ENCODE measurements at places on chromosomes 4 and X.

DNA sequence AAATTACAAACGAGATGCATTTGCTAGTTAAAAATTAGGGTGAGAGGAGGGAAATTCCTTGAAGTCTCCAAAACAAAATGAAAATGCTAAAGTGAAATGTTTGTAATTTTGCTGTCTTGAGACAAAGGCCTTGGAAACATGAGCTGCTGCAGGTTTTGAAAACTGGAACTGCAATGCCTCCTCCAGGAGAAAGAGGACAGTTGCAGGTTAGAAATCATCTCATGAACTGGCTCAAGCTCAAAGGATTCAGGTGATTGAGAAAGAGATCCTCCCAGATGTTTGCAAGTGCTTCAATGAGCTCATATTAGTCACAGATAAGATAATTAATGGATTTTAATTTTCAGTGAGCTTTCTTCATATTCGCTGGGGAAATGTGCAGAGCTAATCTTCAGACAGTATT is 32.4 kb downstream of the SMPX start:
- no peak for DNase-seq

DNA sequence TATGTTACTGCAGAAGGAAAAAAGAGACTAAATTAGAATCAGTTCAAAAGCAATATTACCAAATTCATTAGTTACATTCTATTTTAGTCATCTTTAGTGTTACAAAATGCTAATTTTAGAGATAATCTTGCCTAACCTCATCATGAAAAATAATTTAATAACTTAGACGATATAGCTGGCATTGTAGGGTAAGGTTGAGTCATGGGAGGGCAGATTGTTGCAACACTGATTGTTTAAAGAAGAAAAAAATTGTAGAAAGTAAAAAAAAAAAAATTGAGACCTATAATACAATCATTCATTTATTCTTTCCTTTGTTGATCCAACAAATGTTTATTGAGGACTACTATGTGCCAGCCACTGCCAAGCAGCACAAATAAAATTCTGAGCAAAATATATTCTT is 330.9 kb downstream of the GBA3 start:
- DNase-seq, result no peak

DNA sequence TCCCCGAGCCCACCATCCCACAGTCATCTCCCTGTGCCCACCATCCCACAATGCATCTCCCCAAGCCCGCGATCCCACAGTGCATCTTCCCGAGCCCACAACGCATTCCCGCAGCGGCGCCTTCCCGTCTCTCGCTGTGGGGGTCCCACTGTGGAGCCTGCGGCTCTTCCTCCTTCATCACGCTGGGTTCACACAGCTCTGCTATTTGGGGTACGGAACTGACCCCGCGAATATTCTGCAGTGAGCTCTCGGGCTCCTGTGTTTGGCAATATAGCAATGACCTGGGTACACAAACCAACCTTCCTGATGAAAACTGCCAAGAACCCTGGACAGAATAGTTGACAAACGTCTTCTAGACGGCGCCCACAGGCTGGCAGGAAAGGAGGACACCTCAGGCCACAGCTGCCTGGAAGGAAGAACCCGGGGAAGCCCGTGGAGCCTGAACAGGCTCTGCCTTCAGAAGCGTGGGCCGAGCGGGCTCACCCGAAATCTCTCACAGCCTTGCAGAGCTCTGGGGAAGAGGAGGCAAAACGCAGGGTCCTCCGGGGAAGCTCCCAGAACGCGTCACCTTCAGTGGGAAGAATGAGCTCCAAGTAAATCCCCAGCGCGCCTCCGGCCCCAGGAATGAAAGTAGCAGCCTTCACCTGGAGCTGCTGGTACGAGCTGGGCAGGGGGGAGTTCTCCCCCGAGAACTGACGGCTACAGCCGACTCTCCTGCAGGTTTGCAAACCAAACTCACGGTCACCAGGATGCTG is 22.9 kb downstream of the PPP2R3B start:
- no peak for DNase-seq

- no peak for DNase-seq
Measured at GRCh38 chr4:184805462-184806228, 20.1 kb downstream of the ACSL1 start.

- DNase-seq, result no peak
Measured at GRCh38 chr4:90845777-90846176, 718.6 kb downstream of the CCSER1 start.

- DNase-seq, result no peak
Measured at GRCh38 chr4:77028246-77028645, 47.5 kb downstream of the CCNI start.

DNA sequence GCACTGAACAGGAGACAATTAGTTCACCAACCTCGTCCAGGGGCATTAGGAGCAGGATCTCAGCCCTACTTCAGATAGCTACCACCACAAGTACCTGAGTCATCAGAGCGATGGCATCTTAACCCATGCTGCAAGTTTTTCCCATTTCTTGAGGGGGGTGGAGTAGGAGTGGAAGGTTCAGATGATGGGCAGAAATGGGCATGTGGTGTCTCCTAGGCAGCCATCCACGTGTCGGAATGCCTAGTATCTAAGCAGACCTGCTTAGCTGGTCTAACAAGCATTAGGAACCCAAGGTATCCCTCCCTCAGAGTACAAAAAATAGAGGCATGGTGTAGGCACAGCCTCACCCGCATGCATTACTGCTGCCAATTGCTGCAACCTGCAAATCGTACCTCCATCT is 159.1 kb upstream of the DGKK start:
- DNase-seq, result no peak

DNA sequence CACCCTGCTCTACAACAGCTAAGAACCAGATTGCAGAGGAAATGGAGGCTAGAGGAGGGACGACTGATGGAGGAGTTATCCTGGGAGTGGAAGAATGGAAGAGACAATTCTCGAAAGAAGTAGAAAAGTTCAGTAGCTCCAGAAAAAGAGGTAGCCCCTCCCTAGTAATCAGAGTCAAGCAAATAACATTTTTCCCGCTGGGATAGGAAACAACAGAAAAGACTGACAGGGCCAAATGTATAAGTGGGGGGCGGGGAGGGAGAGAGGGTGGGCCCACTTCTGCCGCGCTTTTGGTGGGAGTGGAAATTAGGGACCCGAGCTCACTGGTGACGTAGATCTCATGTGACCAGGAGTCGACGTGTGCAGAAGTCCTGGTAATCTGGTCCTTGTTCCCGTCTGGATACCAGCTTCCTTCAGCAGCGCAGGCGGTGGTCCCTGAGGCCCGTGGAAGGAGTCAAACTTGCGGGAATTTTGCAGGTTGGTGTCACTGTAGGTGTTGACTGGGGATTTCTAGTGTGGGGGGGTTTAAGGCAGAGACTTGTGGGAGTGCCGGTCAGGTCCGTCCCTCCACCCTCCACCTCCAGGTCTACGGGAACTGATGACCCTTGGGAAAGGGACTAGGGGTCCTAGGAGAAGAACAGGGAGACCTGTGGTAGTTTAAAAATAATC is at the start of gene TCEAL9:
Gene TCEAL9, plus strand, starts transcription at position 377 of the 669 bp plus-strand sequence. CDS start 1,179 bp downstream, outside the sequence.
- DNase-seq, result no peak

- DNase-seq, result no peak
Measured at GRCh38 chr4:179843370-179843769, 2399.8 kb upstream of the TENM3 start.

DNA sequence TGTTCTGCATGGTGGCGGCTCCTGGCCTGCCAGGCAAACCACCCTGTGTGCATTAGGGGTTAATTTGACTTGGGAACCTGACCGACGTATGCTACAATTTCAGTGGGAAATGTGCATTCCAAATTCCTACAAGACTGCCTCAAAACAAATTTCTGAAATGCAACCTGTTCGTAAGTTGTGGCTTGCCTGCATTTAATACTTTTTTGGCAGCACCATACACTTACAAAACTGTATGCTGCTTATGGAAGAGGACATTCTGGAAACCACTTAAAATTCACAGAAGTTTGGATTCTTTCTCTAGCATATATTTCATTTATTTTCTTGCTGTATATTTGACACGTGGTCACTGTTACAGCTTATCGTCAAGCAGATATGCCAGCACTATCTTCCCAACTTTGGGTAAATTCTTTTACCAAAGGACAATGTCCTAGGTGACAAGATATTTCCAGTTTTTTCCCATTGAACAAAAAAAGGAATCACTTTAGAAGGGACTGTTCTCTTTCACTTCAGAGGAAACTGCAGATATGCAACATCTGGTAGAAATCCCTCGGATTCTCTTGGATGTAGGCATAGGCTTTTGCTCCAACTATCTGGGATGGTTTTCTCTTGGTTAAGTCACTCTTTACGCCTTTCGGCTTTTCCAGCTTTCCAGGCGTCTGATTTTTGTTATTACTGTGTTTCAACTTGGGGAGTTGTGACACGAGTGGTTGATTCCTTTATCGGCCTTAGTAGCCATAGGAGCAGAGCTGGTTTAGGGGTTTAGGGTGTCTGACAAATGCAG is 9.7 kb upstream of the TENM3 start:
- DNase-seq, result no peak

GRCh38 chr4:76055016-76055415 is 19.1 kb upstream of the CXCL11 start:
- DNase-seq, result no peak

DNA sequence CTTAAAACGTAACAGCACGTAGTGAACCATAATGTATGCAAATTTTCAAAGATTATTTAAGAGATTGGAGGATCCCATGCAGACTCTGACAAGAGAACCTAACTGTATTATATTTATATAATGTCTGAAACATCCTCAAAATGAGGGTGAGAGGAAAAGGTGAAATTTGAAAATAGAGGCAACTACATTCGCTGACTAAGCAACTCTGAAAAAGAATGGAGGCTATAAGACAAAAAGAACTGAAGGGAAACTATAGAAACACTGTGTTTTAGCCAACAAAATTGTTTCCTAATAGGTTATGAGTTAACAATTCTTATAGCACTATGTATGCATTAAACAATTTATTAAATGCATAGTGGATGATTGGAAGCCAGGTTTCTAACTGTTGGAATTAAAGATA is 648.0 kb downstream of the UBE2NL start:
- DNase-seq, result no peak

GRCh38 chrX:17053502-17053901 is 107.0 kb downstream of the REPS2 start:
- DNase-seq, result no peak

- no peak for DNase-seq
Measured at GRCh38 chr4:145736241-145736831, 56.4 kb downstream of the C4orf51 start.

- peak; percentile 53 for DNase-seq
Measured at GRCh38 chr4:153791746-153792617, 3.1 kb upstream of the SFRP2 start.

GRCh38 chrX:585115-585808 is 45.3 kb upstream of the SHOX start:
- no peak for DNase-seq

- DNase-seq, result no peak
Measured at GRCh38 chr4:5798462-5798861, 87.5 kb downstream of the EVC start.

DNA sequence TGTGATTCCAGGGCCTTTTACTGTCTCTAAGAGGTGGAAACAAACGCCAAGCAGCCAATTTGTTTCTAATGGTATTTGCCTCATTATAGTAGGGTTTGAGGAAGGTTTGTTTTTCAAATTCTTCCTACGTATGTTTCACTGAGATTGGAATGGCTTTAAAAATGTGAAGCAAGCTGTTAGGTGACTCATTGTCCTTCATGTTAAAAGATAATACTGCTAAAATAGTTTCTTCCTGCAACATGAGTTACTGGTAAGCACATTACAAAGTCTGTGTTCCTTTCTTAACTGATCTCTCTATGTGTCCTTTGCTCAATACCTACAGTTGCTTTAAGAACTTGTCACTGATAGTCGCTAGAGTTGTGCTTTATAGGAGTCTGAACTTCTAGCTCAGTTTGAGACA is 1183.9 kb downstream of the RPA4 start:
- DNase-seq, result no peak

- no peak for DNase-seq
Measured at GRCh38 chr4:65960751-65961150, 290.5 kb upstream of the EPHA5 start.

DNA sequence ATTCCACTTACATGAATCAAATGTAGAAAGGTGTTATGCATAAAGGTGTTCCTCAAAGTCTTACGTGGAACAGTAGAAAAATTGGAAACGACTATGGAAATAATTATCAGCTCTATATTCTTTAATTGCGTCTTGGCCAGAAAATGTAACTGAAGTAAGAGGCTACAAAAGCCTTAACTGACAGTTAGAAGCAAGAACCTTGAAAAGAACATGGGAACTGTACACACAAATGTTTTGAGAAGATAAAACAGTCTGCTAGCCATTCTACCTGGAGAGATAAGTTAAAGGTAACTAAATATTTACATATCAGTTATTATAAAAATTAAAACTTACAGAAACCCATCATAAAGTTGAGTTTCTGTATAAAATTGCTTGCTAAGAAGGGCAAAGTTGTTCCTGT is 172.0 kb upstream of the FTHL17 start:
- DNase-seq, result no peak

GRCh38 chr4:139042981-139043460 is 27.4 kb downstream of the NOCT start:
- no peak for DNase-seq

GRCh38 chr4:30614771-30615170 is 105.4 kb upstream of the PCDH7 start:
- DNase-seq, result no peak

- DNase-seq, result no peak
Measured at GRCh38 chr4:75845992-75846391, 56.3 kb downstream of the PPEF2 start.

DNA sequence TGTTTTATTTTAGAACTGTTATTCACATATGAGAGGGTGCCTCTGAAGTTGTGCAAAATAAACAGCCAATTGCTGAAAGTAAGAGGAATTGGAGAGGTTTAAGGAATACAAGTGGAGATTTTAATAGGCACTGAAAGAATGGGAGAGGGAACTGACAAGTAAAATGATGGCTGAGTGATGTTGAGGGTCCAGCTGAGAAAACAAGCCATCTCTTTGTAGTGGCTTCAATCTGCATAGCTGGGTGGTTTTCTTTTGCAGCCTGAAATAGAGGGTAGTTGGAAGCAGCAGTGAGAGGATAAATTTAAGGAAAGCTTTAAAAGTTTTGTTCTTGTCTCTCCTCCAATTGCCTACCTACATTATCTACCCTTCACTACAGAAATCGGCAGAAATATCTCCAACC is 106.7 kb upstream of the DGKK start:
- no peak for DNase-seq

- no peak for DNase-seq
Measured at GRCh38 chrX:30275498-30275897, 28.6 kb downstream of the MAGEB1 start.

GRCh38 chr4:92333016-92333415 is 29.2 kb downstream of the GRID2 start:
- no peak for DNase-seq

GRCh38 chr4:124947622-124948265 is 235.2 kb upstream of the ANKRD50 start:
- DNase-seq, result no peak

Data from stimulated activated CD4-positive, alpha-beta T cell treated with anti-CD3 and anti-CD28 coated beads, Interleukin-4, amount 100 ng/mL, for 48 hours (primary cell).